ENCODE measurements at places on chromosomes 13 and 19.

DNA sequence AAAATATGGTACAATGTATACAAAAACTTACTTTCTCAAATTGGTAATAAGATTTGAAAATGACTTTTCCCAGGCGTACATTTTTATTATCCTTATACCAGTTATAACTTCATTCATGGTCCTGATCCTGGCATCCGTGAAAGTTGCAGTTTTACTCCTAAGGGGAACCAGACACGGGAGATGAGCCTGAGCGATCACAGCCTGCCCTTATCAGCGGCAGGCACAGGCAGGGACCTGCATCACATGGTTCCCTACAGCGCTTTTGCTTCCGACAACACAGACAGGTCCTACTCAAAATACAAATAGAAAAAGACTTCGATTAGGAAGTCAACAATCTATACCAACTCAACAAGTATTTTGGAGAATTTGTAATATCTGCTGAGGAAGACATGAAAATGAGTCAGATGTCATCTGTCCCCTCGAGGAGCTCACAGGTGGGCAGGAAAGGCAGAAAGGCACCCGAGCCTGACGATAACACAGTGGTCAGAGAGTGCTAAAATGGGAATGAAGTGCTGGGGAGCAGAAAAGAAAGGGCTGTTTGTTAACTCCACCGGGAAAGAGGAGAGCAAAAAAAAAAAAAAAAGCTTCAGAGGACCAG lies 93.4 kb downstream of the ABCC4 start:
- DNase-seq: no peak

- DNase-seq: peak; percentile 68
These were observed 124.2 kb downstream of the TBC1D4 start for GRCh38 chr13:75357576-75358289.

GRCh38 chr13:32426191-32426989 lies 1.5 kb downstream of the N4BP2L1 start:
- peak; percentile 73 for DNase-seq

DNA sequence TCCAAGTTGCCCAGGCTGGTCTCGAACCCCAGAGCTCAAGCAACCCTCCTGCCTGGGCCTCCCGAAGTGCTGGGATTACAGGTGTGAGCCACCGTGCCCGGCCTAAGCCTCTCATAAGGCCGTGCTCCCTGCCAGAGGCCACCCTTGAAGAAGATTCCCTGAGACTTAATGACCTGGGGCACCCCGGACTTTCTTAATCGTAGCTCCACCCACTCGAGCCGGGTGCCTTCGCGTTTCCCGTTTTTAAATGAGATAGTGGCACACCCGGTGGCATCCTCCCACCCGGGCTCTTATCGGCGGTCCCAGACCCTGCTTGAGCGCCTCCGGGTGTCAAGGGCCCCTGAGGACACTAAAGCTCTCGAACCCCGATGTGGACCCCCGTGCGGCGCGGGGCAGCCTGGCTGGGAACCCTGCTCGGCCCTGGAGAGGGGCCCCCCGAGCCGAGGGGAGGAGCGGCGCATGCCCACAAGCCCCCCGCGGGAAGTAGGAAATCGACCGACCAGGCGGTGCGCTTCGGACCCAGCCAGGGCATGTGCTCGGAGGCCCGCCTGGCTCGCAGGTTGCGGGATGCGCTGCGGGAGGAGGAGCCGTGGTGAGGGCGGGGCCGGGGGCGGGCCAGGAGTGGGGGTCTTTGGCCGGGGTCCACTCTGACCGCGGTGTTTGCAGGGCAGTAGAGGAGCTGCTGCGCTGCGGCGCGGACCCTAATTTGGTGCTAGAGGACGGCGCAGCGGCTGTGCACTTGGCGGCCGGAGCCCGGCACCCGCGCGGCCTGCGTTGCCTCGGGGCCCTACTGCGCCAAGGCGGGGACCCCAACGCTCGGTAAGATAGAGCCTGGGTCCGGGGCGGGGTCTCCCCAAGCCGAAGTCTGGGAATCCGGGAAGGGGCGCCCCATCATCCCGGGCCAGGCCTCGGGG lies at the start of gene ANKLE1:
ANKLE1 (plus strand) TSS at position 511 of the 914 bp plus-strand sequence; CDS start at position 531, 20 bp downstream.
- DNase-seq: peak; percentile 21

DNA sequence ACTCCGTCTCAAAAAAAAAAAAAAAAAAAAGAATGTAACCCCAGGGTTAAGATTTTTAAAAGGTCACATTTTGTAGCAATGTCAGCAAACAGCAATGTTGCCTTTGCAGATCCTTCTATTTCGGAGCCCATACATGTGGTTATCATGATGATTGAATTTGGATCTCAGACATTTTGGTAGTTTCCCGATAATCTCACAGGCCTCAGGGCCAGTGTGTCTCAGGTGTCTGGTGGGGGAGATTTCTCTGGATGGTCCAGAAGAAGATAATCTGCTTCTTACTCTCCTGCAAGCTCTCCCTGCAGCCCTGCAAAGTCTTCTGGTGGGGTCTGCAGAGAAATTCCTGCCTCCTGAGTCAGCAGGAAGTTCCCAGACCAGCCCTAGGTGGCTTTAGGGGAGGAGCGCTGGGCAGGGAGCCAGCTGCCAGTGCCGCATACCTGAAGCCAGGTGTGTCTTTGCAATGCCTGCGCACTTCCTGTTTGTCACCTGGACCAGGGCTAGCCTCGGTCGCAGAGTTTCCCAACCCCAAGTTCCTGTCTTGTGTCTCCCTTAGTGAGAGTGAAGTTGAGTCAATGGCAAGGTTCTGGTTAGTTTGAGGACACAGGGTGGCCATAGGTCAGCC lies 1.4 kb downstream of the SH2D3A start:
- DNase-seq: peak; percentile 40

GRCh38 chr19:12913851-12914690 lies 5.0 kb downstream of the SYCE2 start:
- DNase-seq: peak; percentile 65

- no peak for DNase-seq
These were observed 1745.6 kb upstream of the PCDH20 start for GRCh38 chr13:63161219-63161618.

DNA sequence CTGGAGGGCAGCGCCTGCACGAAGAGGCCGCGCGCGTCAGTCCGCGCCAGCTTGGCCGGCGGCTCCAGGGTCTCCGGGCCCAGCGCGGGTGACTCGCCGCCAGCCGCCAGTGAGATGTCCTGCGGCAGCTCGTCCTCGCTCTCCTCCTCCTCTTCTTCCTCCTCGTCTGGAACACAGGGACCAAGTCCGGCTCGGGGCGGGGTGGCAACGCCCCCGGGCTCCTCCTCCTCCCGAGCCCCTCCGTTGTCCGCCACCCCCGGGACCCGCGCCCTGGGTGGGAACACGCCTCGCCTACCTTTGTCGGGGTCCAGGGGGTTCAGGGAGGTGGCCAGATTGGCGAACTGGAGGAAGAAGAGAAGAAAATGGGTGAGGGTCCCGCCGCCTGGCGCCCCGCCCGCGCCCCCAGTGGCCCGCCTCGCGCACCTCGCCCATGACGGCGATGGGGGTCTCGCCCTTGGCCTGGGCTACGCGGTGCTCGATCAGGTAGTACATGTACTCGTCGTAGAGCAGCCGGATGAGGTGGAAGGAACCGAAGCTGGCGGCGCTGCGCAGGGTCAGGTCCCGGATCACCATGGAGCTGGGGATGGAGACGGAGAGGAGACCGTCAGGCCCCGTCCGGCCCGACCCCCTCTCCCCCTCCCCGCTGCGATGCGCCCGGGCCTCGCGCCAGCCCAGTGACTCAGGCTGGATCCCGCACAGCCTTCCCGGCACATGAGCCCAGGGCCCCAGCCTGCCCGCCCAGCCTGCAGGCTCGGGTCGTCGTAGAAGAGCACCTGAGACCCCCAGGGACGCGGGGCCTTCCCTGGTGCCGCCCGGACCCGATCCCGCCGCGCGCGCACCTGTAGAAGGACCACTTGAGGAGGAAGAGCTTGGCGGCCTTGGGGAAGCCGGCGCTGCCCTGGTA lies 10.6 kb downstream of the DCAF15 start:
- no peak for DNase-seq

GRCh38 chr13:104286566-104287290 lies 1220.5 kb upstream of the SLC10A2 start:
- DNase-seq: no peak

- no peak for DNase-seq
These were observed 82.8 kb upstream of the ARGLU1 start for GRCh38 chr13:106650690-106651205.

DNA sequence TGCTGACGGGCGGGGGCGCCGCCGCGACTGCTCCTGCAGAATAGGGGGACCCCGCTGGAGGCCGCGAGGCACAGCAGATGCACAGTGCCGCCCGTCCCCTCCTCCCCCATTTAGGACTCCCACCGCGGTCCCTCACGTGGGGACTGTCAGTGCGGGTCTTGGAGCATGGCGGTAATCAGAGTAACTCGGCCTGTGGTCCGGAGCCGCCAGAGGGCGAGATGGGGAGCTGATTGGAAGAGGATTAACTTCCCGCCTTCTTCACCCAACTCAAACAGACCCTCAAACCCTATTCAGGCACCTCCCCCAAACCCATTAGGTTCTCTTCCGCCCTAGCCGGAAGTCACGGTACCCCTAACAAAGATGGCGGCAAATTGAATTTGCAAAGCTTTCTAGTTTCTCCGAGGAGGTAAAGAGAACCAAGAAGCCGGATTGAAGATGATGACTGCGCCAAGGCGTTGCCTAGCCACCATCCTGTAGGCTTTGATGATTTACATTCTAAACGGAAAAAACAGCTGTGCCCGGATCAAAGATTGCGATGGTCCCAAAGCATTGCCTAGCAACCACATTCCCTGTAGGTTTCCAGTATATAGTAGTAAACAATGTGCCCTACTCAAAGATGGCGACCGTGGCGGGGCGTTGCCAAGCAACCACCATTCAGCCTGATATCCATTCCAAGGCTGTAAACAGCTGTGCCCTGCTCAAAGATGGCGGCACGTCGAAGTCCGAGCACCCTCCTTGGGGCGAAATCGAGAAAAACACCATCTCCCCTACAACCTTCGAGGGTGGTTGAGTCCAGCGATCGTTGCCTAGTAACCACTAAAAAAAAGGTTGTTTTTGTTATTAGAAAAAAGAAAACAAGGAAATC lies at the start of gene FUZ:
FUZ (minus strand) TSS at position 296 of the 865 bp plus-strand sequence; CDS start at position 110, 186 bp downstream.
- peak; percentile 98 for DNase-seq

GRCh38 chr13:44300895-44301638 lies 72.6 kb upstream of the SERP2 start:
- no peak for DNase-seq

DNA sequence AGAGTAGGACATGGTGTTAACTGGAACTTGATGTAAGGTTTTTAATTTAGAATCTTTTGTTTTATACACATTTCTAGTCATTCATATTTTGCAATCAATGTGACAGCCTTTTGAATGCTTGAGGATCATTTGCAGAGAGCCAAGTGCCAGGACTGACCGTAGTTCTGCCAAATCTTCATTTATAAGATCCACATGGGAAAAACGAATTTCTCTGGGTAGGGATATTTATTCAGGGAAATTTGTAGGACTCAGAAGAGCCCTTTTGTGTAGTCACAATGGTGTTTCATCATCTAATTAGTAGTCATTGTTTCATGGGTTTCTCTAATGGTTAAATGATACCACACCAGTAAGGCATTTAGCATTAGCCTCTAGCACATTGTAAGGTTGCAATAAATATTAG lies 161.1 kb downstream of the LMO7 start:
- no peak for DNase-seq

- DNase-seq: no peak
These were observed 18.4 kb downstream of the LRCH1 start for GRCh38 chr13:46571189-46571908.

GRCh38 chr13:98961503-98962105 lies 16.3 kb downstream of the DOCK9 start:
- no peak for DNase-seq

DNA sequence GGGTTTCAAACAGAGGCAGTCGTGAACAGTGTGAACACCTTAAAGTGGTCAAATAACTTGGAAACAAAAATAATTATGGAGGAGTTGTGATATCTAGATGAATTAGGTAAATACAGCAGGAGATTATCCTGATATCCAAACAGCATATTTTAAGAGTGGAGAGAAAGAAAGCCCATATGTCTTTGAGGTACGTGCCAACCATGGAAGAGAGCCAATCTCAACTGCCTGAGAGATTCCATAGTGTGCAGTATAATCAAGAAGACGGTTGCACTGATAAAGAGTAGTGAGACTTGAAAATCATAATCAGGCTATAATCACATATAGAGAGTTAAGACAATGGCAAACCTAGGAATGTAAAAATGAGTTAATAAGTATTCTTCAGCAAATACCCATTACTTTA lies 472.8 kb upstream of the SLITRK5 start:
- DNase-seq: no peak

Data from CD4-positive, alpha-beta T cell treated with Interleukin-12 subunit alpha and Interleukin-12 subunit beta, for 1 hour (primary cell).